Activated naive CD8-positive, alpha-beta T cell treated with anti-CD3 and anti-CD28 coated beads, Interleukin-2, amount 50 U/mL, for 16 hours (primary cell): ENCODE measurements at places on chromosomes 2 and 18.

DNA sequence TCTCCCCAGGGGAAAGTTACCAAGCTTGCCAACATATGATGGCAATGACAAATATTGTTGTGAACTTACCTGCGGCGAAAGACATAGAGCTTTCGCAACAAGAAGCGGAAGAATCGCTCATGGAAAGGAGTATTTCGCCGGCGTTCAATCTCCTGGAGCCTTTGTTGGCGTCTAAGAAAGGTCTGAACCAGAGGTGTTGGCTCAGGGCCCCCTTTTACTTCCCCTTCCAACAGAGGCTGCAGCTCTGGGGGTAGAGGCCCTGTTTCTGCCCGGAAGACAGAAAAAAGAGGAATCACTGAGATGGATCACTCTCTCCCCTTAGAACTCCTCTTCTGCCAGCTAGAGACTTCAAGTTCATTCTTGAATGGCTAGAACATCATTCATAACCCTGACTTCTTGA lies 10.8 kb downstream of the GGCX start:
- DNase-seq: no peak

DNA sequence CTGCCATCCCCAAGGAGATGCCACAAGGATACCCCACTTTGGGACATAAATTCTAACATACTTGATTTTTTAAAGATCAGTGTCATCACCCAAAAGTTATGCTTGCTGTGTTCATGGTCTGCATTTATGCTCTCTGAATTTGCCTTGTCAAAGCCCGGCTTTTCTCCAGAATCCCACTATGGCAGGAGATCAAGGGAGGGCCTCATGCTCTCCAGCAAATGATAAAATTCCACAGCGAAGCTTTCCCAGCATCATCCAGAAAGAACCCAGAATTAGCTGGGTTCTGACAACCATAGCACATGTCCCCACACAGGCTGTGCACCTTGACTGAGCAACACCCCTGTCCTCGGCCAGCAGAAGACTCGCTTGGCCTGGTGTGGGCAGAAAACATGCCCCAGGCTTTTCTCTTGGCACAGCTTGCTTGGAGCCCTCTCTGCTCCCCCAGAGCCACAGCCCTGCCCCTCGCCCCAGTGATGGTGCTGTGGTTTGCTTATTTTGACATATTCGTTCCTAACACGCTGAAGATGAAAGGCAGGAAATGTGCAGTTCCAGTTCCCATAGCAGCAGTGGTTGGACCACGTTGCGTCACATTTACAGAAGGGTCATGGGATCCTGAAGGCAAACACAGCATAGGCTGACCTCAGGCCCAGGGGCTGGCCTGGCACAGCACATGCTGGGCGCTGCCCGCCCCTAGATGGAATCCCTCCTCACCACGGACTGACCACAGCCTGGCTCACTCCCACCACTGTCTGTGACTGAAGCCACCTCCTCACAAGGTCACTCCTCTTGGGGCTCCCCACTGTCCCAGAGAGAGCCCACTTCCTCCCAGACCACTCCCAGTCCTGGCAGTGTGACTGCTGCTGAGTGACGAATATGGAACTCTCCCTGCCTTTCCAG lies 14.1 kb upstream of the CHRNA1 start:
- peak; percentile 40 for DNase-seq

GRCh38 chr18:33749834-33750233 lies 171.8 kb downstream of the ASXL3 start:
- DNase-seq: no peak

DNA sequence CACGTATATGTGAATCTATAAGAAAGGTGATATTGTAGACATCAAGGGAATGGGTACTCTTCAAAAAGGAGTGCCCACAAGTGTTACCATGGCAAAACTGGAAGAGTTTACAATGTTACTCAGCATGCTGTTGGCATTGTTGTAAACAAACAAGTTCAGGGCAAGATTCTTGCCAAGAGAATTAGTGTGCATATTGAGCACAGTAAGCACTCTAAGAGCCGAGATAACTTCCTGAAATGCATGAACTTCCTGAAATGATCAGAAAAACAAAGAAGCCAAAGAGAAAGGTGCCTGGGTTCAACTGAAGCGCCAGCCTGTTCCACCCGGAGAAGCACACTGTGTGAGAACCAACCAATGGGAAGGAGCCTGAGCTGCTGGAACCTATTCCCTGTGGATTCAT lies 101.0 kb downstream of the HS6ST1 start:
- DNase-seq: no peak

DNA sequence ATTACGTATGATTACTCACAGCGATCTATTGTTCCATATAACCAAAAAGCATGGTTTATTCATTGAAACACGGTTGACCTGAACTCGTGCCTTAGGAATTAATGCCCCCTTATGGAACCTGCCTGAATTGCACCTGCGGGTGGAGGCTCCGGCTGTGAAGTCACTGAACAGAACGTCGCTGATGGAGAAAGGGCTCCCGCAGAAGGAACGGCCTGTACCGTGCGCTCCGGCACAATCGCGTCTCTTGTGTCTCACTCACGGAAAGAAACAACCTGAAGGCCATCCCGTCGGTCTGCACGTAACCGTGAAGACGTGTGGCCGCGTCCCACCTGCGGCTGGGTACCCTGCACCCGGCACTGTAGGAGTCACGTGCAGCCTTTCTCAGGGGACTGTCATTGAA lies 133.1 kb downstream of the NFATC1 start:
- peak; percentile 51 for DNase-seq
